NCI-H2227 treated with DMSO at 0.1 percent for 48 hours (cell line): ENCODE measurements at places on chromosomes 6 and 20.

- DNase-seq, result no peak
Measured at GRCh38 chr6:167932468-167933276, 64.8 kb upstream of the KIF25 start.

DNA sequence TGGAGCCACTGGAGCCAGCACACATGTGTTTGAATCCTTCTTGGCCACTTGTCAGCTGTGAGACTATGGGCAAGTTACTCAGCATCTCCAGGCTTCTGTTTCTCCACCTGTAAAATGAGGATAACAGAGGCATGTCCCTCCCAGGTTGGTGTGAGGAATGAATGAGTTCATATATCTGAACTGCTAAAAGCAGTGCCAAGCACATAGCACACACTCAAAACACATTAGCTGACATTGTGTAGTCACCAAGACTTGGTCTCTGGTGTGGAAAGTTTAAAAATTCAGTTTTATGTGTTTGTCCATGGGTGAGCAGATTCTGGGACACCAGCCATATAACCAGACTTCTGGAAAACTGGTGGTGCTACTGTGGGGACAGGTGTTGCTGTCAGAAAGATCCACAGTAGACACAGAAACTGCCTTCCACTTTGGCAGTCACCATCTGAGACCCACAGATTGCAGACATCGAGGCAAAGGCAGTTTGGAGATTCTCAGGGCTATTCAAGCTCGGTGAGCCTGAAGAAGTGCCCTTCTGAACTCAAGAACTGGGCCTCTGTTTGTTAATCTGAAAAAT, 115.8 kb downstream of the MRPL14 start:
- DNase-seq, result no peak

DNA sequence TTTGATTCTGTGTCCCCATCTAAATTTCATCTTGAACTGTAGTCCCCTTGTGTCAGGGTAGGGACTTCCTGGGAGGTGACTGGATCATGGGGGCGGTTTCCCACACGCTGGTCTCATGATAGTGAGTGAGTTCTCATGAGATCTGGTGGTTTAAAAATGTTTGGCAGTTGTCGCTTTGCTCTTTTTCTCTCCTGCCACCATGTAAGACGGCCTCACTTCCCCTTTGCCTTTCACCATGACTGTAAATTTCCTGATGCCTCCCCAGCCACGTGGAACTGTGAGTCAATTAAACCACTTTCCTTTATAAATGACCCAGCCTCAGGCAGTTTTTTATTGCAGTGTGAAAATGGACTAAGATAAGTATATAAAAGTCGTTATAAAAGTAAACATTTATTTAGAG, 80.5 kb upstream of the SGK1 start:
- DNase-seq, result no peak

- DNase-seq, result no peak
Measured at GRCh38 chr20:59305908-59306655, 5.7 kb downstream of the EDN3 start.

DNA sequence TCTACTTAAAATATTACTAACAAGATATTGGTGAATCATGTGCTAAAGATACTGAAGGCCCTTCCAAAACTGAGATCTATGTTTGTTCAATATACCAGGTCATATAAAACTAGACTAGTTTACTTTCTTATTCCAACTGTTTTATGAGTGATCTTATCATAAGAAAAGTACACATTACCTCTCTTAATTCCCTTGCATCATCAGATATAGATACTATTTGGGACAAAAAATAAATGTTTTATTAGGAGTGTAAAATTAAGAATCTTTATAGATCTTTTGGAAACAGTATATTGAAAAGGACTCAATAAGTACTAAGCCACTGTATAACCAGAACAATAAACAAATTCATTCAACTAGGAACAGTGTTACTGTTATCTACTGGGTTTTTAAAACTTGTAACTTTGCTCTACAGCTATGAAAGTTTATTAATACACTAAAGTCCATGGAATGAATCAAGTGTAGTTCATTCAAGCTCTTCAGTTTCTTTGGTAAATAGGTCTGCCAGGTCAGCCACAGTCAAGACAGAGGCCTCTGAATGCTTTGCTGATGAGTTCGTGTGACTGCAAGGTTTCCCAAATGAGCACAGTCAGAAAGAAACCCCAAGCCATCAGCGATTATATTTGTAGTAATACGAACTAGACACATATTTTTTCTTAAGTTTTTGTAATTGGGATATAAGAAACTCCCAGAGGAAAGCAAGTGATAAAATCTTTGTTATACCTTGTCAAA, 71.8 kb upstream of the FBXO30 start:
- no peak for DNase-seq

- peak; percentile 94 for DNase-seq
Measured at GRCh38 chr6:27890445-27891319, 21.5 kb downstream of the OR2B2 start.

- no peak for DNase-seq
Measured at GRCh38 chr20:49705358-49705757, 8.3 kb downstream of the B4GALT5 start.

DNA sequence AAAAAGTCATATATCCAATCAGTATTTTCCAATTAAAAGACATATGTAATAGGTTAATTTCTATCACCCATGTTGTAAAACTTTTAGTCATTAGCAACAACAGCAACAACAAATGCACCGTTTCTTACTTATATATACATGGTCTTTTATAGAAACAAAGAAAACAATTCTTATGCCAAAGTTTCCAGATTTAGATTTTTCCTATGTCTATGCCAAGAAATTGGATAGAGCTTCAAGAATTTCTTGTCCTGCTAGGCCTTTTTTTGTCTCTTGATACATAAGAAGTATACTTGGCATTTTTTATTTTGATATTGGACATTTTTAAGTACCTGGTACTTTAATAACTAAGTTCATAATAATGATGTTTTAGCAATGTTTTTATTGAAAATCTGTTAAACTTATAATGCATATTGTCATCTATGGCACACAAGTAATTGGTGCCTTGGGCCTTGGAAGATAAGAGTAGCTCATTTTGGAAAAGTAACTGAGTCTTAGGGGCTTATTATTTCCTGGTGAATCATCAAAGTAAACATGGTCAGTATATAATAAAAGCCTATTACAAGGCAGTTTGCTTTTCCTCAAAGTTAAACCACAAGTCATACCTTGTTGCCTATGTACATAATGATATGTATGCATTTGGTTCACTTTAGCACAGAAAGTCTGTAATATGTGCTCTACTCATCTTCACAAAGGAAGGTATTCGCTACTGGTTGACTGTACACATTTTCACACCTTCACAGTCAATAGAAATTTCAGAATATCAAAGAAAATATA, 10.1 kb upstream of the FRK start:
- DNase-seq, result no peak

DNA sequence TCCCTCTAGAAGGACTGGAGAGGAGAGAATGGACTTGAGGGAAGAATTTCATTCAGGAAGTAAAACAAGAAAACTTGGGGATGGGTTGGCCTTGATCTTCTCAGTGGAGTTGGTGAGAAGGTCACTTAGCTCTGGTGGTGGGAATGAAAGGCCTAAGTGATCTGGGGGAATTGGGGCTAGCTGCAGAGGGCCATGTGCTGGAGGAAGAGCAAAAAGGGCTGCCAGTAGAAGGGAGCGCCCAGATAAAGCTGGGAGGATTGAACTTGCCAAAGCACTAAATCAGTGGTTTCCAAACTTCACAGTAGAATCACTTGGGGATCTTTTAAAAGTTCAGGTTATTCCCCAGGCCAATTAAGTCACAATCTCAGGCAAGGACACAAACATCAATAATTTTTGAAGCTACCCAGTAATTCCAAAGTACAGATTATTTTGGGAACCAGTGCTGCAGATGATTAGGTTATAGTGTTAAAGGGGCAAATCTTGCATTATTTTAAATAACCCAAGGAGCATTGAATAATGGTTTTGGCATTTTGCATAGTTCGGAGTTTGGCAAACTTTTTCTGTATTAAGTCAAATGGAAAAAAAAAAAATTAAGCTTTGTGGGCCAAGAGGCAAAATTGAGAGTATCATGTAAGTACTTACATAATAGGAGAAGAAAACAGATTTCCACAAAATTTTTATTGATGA, 36.5 kb upstream of the RFPL4B start:
- DNase-seq, result peak; percentile 37

DNA sequence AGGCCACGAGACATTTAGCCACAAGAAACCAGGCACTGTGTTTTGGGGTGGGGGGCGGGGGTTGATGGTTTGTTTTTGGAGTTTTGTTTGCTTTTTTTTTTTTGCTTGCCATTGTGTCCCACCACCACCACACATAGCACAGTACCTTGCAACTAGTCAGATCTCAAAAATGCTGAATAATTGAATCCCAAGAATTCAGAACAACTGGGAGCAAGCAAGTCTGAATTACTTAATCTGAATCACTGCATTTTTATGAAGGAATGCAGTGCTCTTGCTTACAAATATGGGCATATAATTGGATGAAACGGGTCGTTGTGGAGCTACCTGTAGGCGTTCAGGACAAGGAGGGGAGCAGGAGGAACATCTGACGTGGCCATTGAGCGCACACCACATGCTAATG, 151.5 kb upstream of the CDYL start:
- no peak for DNase-seq

DNA sequence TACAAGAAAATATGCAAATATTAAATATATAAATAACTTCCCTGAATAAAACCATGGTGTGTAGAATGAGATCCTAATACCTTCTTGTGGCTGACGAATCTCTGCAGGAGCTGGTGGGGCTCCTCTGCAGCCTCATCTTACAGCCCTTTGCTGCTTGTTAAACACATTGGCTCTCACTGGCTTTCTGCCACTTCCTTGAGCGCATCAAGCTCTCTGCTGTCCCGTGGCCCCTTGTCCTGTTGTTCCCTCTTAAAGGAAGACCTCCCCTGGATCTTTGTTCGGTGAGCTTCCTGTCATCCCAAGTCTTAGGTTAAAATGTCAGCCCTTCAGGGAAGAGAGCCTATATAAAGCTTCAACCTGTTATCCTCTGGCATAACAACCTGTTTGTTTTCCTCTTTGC, 519.6 kb downstream of the DOK5 start:
- no peak for DNase-seq

- no peak for DNase-seq
Measured at GRCh38 chr6:36676141-36677058, 2.1 kb upstream of the CDKN1A start.

DNA sequence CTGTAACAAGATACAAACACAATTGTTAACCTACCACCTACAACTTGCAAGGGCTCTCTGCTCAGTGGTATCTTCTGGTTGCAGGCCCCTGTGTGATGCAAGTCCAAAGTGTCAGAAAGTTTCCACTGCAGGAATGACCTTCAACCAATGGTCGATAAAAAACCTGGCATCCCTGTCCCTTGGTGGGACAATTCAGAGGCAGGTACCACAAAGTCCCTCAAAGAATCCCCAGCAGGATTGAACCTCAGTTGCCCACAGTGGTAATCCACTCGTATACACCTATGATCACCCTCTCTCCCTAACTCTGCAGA, 15.9 kb downstream of the GLO1 start:
- no peak for DNase-seq

DNA sequence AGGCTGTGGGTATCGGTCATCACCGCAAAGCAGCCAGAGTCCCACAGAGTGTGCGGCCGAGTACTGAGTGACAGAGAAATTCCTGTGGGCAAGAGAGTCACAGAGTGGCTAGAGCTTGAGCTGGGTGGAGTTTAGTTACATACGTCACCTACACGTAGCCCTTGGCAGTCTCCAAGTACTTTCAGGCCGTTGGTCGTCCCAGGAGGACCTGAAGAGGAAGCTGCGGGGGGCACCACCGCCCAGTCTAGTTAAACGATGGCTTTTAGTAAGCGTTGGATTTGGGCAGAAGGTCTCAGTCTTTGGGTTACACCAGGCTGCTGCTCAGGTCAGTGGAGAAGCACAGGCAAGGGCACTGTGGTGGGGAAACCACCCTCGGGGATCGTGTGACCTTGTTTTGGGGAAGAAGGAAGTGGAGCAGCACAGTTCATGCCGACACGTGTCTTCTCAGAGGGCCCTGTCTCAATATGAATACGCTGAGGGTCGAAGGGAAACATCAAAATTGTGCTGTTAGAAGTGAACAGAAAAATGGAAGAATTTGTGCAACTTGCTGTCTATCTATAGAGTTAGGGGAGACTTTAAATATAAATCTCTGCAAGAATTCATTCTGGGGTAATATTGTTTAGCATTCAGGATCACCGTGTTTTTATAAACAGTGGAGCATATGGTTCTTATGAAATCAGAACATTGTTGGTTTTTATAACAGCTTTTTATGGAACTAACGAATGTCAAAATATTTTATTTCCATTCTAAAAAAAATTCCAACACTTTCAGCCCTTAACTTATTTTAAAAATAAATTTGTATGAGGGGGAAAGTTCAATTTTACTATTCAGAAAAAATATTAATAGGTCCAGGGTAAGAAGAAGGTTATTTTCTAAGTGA, 28.6 kb downstream of the KIF25 start:
- DNase-seq, result no peak

- no peak for DNase-seq
Measured at GRCh38 chr6:169342710-169343109, 89.1 kb upstream of the THBS2 start.

GRCh38 chr6:150770637-150771036, 94.9 kb upstream of the MTHFD1L start:
- no peak for DNase-seq

GRCh38 chr6:147509891-147510290, 1.4 kb downstream of the SAMD5 start:
- no peak for DNase-seq

- DNase-seq, result no peak
Measured at GRCh38 chr6:50902260-50902659, 83.6 kb downstream of the TFAP2B start.

- DNase-seq, result no peak
Measured at GRCh38 chr20:57605045-57605444, 15.2 kb downstream of the ZBP1 start.

DNA sequence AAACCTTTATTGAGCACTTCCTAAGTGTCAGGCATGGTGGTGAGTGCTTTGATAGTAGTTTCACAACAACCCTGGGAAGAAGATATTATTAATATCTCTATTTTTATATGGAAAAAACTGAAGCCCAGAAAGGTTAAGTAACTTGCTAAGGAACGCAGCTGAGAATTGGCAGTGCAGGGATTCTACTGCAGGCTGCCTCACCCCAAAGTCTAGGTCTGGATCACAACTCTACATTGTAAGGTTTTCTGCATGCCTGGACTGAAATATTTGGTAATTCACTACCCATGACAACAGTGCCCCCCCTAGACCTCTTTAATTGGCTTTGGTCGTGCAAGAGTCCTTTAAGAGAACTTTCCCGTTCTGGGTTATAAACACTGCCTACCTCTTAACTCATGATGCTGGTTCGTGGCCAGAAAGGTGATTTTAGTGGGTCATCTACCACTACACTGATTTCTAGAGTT, 67.1 kb upstream of the KCNQ5 start:
- no peak for DNase-seq
